ENCODE measurements at places on chromosomes 5 and 9.

- DNase-seq = no peak
Observed at GRCh38 chr9:13568841-13569601, 289.5 kb upstream of the MPDZ start.

GRCh38 chr5:176995122-176995490 lies 11.5 kb downstream of the UIMC1 start:
- DNase-seq = no peak

- DNase-seq = peak; percentile 64
Observed at GRCh38 chr5:56525113-56525512, 290.2 kb upstream of the MAP3K1 start.

- no peak for DNase-seq
Observed at GRCh38 chr9:72872718-72873117, 80.1 kb downstream of the ALDH1A1 start.

- DNase-seq = peak; percentile 49
Observed at GRCh38 chr9:13823026-13823425, 490.9 kb downstream of the NFIB start.

All from choroid plexus epithelial cell (primary cell).